Cerebellum (tissue), 4 donors: ENCODE measurements at places on chromosomes 7 and 10.

DNA sequence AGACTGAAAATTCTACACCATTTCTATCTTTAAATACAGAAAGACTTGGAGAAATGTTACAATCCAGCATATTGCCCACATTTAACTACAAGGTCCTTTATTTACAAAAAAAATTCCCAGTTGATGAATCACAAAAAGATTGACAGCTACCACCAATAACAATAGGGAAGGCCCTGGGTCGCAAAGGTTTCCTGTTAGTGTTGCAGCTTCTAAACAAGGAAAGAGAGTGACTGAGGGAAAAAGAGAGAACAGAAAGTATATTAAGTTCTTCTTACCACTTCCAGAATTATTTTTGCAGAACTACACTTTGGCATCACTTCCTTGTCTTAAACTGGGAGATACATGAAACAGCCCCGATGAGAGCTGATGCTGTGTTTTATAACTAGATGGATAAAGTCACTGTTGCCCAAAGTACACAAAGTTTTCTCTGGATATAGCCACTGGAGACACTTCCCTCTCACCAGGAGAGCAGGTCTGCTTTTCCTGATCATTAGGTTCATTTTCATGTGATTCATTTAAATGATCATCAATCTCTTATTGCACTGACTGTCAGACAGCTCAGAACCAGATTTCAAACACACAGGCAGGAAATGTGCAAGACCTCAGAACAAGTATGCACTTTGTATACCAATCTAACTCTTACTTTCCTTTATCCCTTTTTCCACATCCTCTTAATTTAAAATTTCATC is 57.0 kb downstream of the SHTN1 start:
- no peak for DNase-seq

- DNase-seq: no peak
These were observed 8.7 kb upstream of the MYL7 start for GRCh38 chr7:44149571-44150465.

DNA sequence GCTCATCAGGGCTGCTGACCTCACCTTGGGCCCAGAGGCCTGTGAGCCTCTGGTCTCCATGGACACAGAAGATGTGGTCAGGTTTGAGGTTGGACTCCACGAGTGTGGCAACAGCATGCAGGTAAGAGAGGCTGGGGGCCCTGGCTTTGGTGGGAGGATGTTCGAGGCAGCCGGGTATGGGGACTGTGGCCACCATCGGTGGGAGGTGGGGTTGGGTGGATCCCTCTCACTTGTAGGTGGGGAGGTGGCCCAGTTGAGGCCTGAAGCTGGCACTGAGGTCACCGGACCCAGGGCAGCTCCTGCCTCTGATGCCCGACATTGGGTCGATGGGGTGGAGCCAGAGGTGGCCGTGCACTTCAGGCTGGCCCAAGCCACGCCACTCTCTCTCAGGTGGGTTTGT is 406 bp downstream of the ZP3 start:
- DNase-seq: no peak

- no peak for DNase-seq
These were observed 81.9 kb downstream of the EGFR start for GRCh38 chr7:55100544-55101327.

GRCh38 chr10:6068422-6068821 is 6.3 kb upstream of the IL2RA start:
- no peak for DNase-seq

DNA sequence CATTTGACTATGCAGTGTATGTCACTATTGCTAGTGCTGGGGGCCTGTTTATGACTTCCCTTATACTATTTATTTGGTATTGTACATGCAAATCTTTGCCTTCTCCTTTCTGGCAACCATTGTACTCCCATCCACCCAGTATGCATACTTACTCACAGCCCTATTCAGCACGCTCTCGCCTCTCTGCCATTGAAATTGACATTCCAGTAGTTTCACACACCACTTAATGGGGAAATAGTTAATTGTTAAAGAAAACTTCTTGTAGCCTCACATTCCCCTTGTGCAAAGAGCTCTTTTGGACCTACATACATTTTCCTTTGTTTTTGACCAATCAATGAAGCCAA is 9.9 kb downstream of the CLDN12 start:
- DNase-seq: no peak

DNA sequence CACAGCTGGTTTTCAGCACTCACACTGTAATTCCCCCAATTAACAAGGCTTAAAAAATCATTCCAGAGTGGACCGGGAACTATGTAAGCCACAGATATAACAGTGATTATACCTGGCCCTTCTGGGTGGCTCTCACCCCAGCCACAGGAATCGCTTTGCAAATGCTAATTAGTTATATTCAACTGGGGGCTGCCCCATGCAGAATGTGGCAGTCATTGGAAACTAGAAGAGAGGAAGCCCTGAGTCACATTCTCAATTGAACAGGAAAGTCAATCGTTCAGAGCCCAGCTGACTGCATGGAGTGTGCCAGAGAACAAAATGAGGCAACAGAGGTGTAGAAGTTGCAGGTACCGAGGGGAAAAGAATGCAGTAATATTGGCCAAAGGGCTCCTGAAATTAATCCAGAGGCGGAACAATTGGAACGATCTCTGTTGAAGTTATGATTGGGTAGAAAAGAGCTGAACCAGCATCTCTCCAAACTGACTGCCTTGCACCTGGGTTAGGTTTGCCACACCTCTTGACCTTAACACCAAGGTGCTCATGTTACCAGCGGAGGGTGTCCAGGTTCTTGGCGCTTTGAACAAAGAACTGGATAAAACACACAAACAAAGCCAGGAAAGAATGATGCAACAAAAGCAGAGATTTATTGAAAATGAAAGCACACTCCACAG is 909.7 kb upstream of the AUTS2 start:
- no peak for DNase-seq

GRCh38 chr10:33412653-33413361 is 78.3 kb upstream of the NRP1 start:
- no peak for DNase-seq

GRCh38 chr7:98826811-98827231 is 43.0 kb downstream of the TMEM130 start:
- DNase-seq: peak; percentile 90

DNA sequence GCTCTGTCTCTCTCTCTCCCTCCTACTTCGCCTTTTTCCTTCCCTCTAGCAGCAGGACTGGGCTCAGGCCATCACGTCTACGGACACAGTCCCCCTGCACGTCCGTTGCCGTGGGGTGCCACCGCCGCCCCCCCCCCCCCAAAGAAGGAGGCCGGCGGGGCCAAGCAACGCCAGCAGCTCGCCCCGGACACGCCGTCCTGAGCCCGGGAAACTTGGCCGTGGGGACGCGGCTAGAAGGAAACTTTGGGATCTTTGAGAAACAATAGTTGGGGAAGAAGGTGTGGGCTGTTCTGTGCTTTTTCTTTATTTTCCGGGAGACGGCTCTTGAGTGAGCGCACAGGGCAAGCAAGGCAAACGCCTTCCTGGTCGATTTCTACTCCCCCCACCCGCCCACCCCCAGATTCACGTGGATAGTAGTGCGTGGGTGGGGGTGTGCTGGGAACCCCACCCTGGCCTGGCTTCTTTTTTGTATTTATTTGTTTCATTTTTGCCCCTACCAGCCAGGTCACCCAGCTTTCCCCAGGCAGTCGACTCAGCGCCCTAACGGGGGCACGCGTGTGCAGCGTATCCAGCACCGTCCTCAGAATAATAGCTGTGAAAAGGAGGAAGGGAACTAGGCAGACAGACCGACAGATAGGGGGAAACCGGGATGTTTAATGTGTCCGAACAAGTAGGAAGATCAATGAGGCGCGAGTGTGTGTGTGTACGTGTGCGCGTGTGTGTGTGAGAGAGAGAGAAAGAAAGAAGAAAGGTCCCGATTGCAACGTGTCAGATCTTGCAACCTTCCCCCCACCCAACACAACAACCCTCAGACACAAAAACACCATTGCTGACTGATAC is 1.4 kb downstream of the MXI1 start:
- DNase-seq: peak; percentile 61

DNA sequence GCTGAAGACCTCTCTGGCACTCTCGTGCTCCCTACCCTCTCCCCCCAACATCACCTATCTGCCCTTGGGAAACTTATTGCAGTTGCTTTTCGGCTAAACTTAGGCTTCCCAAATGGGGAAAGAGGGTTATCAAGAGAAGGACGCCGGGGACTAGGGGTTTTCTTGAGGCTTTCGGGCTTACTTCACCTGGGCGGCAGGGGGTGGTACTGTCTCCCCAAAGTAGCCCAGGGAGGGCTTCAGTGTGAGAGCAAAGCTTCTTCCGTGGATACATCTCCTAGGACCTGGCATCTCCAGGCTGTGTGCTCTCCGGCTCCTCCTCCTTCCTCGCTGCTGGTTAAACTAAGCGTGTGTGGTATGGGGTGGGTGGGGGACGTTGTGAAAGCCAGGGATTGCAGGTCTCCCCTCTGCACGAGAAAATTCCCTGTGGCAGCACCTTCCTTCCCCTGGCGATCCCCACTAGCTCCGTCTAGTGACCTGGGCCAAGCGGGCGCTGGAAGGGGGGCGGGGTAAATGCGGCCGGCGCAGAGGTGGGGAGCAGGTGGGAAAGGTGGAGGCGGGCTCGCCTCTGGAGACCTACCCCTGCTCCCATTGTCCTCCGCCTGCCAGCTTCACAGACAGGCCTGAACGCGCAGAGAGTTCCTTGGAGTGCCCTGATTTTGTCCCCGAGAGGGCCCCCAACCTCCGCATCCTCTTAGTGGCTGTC is 1.1 kb downstream of the PLXDC2 start:
- no peak for DNase-seq

GRCh38 chr10:43292755-43293676 is 26.2 kb upstream of the RASGEF1A start:
- DNase-seq: peak; percentile 65
